Stimulated activated CD8-positive, alpha-beta memory T cell treated with anti-CD3 and anti-CD28 coated beads, Interleukin-12 subunit alpha, Interleukin-12 subunit beta, amount 100 ng/mL, for 1 hour (primary cell): ENCODE measurements at places on chromosomes 4 and X.
A peak's percentile ranks its signal among the peaks of the same experiment; 100 is the strongest.

- DNase-seq = no peak
Observed at GRCh38 chrX:110015032-110015431, 12.1 kb downstream of the TMEM164 start.

DNA sequence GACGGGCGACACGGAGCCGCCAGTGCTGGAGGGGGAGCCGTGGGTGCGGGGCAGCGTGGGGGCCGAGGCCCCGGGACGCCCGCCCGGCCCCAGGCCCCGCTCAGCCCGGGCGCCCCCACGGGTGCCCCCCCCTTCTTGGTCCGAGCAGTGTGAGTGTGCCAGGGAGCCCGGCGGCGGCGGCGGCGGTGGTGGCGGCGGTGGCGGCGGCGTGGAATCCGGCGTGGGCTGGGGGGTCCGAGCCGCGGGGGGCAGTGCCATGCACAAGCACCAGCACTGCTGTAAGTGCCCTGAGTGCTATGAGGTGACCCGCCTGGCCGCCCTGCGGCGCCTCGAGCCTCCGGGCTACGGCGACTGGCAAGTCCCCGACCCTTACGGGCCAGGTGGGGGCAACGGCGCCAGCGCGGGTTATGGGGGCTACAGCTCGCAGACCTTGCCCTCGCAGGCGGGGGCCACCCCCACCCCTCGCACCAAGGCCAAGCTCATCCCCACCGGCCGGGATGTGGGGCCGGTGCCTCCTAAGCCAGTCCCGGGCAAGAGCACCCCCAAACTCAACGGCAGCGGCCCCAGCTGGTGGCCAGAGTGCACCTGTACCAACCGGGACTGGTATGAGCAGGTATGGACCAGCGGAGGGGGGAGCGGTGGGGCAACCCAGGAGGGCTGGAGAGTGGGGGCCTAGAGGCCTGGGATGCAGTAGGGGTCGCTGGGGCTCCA lies 466 bp downstream of the DLG3 start:
- no peak for DNase-seq

DNA sequence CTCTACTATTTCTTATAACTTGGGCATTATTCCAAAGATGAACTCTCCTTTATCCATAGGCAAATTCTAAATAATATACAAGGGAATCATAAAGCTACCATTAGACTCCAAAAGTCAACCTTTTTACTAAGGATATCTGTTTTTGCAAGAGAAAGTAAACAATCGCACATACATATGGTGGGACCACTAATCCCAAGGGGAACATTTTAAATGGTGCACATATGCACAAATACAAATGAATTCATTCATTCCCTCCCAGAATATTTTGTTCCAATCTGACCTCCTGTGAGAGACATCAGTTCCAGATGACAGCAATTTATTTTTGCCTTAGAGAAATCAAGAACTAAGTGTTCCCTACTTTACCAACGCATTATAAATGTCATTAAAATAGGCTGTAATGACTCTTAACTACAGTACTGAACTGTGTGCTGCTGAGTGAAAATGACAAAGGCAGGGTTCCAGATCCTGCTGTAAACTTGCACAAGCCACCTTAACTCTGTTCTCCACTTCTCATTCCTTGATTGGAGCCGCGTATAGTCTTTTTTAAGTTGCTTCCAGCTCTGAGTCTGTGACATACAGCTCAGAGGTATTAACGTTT lies 2.0 kb downstream of the DHX15 start:
- no peak for DNase-seq

GRCh38 chr4:44368413-44369167 lies 80.0 kb downstream of the KCTD8 start:
- no peak for DNase-seq

DNA sequence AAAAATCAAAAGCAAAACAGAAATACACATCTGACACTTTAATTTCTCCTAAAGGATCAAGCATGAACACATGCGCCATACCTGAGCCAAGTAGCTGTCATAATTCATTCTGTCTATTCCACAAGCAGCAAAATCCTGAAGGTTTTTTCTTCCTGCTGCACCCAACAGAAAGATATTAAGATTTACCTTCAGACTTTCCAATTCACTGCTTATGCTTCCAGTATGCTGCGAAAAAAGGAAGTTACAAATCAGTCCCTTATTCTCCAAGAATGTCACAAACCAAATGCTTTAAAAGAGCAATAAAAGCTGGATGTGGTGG lies 29.2 kb upstream of the FGFBP2 start:
- DNase-seq = no peak

GRCh38 chrX:15956681-15957080 lies 102.1 kb upstream of the AP1S2 start:
- no peak for DNase-seq

- DNase-seq = no peak
Observed at GRCh38 chr4:124862261-124862660, 149.7 kb upstream of the ANKRD50 start.

DNA sequence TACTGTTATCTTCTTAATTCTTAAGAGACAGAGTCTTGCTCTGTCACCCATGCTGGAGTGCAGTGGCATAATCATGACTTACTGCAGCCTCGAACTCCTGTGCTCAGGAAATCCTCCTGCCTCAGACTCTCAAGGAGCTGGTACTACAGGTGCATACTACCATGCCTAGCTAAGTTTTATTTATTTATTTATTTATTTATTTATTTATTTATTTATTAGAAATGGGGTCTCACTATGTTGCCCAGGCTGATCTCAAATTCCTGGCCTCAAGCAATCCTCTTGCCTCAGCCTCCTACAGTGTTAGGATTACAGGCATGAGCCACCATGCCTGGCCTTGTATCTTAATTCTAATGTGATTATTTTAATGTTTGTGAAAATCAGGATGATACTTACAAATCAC lies 125.6 kb downstream of the THOC2 start:
- DNase-seq = no peak

- DNase-seq = no peak
Observed at GRCh38 chr4:89724716-89725115, 112.2 kb downstream of the SNCA start.

GRCh38 chr4:123262080-123262479 lies 134.5 kb upstream of the SPRY1 start:
- DNase-seq = no peak

GRCh38 chrX:115531818-115532403 lies 29.1 kb upstream of the PLS3 start:
- no peak for DNase-seq

DNA sequence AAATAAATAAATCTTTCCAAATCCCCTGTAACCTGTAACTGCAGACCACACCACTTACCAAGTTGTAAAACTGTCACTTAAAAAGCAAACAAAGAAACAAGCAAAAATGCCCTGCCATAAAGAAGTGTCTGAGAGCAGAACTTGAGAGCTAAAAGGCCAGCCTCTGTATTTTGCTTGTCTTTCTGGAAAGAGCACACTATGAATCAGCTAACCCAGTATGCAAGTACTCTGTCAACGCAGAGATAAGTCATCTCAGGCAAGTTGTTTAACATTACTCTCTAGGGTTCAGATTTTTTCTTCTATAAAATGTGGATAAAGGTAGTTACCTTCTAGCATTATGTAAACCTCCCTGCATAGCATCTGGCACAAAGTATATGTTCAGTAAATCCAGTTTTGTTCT lies 134.8 kb downstream of the HS3ST1 start:
- DNase-seq = no peak

DNA sequence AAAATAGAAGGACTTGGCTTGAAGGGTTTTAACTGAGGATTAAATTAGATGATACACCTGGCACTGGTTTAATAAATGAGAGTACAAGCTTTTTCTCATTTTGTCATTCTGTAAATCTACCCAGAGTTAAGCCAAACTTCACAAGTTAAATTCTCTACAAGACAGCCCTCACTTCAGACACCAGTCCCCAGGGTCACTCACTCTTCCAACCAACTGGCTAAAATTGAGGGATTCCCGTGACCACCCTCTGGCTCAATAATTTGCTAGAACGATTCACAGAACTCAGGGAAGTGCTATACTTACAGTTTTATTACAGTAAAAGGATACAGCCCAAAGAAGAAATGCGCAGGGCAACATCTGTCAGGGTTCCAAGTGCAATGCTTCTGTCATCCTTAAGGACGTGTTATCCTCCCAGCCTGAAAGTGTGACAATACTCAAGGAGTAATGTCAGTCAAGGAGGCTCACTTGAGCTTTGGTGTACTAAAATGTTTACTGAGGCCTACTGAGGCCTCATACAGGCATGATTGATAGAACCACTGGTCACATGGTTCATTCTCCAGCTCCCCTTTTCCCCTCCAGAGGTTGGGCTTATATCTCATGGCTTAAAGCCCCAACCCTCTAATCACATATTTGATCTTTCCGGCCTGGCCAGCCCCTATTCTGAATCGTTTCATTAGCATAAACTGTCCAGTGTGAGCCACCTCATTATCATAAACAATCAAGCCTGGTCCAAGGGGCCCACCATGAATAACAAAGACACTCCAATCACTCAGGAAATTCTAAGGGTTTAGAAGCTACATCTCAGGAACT lies 9.6 kb upstream of the TMSB4X start:
- no peak for DNase-seq

- DNase-seq = no peak
Observed at GRCh38 chrX:133697656-133698055, 282.4 kb upstream of the GPC4 start.

- DNase-seq = no peak
Observed at GRCh38 chr4:144584428-144584827, 61.5 kb upstream of the HHIP start.

DNA sequence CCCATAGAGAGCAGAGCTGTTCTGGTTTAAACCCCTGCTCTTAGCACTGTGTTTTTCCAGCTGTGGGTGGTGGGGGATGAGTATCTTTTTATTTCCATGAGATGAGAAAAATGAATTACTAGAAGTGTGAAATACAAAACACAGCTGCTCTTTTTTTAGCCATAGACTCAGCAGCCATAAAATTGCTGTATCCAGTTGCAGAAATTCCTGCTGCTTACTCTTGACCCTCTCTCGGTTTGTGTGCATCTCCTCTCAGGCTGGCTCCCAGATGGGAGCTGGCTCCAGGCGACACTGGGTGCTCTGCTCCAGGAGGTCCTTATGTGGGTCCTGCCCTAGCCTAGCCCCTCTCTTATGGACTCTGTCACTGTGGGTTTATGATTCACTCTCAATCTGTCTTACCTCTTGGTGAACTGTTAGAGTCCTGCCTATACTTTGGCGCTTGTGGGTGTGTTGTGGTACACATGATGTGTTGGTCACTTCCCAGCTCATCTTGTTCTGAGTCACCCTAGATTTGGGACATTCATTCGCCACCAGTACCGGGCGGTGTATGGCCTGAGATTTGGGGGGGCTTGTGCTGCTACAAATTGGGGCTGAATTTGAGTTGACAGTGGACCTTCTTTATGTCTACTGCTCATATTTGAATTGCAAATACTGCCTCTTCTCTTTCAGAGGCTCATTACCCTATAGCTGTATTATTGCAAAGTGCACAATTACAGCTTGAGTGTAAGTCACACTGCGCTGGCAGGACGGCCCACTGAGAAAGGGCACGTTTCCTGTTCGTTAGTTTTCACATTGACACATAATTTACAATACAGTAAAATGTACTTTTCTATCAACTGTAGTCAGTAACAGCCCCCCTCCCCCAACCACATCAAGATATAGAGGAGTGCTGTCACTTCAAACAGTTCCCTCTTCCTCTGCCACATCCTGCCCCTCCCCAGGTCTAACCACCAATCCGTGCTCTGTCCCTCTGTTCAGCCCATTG lies 46.9 kb upstream of the MSANTD1 start:
- DNase-seq = peak; percentile 33

DNA sequence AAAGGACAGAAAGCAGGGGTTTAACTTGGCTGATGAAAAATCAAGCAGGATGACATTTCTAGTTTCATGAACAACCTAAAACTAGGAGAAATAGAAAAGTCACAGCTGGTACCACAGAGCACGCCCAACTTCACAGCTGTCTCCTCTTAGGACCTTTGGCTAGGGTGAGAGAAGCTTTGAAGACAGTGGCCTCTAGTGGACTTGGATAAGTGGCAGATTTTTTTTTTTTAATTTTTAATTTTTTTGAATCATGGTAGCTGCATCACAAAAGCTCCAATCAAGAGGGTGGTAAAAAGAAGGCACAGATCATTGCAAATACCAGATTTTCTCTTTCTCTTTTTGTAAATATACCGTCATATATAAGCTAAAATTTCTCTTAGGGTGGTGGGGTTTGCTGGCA lies 20.2 kb upstream of the MAP3K15 start:
- DNase-seq = no peak

DNA sequence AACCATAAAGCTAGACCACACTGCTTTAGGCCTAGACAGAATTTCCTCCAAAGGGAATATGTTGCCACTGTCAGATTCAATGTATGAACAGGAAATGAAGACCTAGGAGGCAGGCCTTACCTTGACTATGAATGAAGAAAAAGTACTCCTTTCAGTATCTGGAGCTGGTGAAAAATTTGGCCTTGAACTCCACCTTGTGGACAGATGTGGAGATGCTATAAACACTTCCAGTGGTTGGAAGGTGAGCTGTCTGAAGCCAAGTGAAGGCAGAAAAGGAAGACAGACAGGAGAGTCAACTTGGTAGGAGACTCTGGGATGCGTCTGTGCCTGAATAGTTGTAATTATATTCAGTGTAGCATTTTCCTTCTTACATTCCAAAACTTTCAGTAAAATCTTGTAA lies 17.2 kb downstream of the SPIN3 start:
- peak; percentile 7 for DNase-seq

DNA sequence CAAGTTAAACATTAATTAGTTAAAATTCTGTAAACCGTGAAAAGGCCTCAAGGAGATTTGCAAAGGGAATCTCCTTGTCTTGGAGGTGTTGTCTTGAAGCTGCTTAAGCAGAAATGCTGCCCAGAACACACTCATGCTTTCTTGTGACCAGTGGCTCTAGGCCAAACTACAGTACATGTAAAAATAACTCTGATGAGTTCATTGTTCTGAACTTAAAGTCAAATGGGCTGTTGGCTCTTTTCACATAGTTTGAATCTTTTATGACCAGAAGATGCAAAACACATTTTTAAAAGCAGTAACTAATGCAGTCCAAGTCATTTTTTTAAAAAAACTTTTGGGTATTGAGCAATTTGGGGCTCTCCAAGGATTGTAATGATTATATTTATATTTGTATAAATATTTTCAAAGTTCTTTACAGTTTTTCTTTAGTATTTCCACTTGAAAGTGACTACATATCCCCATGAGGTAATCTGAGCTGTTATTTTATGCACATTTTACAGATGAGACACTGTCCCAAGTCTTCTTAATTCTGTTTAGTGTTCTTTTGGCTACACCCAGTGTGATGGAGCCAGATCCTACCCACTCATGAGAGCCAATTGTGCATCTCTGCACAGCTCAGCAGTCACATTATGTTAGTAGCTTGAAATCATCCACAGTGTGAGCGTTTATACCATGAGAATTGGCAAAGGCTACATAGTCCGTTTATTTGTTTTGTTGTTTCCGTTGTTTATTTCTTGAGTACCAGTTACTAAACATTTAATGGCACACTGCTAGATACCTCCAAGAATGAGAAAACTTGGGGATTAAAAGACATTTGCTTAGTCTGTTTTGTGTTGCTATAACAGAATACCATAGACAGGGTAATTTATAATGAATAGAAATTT lies 112.8 kb upstream of the ATXN3L start:
- no peak for DNase-seq

- DNase-seq = no peak
Observed at GRCh38 chrX:115174548-115174947, 14.7 kb upstream of the RBMXL3 start.

- DNase-seq = no peak
Observed at GRCh38 chrX:80812176-80812575, 2.5 kb upstream of the BRWD3 start.

GRCh38 chrX:22338740-22339139 lies 66.0 kb downstream of the CBLL2 start:
- DNase-seq = no peak
